Esophagus squamous epithelium (tissue), 5 donors: ENCODE measurements at places on chromosomes 5 and 9. TPM values are rescaled to one million over a fixed set of nuclear protein-coding genes. Genes with fewer than 3 reads are reported as not detected.

DNA sequence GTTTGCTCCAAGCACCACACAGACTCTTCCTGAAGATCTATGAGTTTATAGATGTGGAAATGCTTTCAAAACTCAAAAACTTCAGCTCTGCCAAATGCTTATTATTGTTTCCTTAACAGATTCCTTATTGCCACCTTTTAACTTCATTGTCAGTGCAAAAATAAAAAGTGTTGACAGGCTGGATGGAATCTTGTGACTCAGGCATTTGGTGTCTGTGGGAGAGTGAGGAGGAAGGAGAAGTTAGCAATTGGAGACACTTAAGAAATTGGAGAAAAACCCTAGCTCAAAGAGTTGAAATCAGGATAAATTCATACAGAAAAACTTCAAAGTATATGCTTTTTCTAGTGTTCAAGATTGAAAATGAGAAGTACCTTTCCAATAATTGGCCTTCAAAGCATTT, 140.6 kb upstream of the PUM3 start:
- DNase-seq, result no peak

GRCh38 chr5:133995341-133995740, 9.4 kb downstream of the VDAC1 start:
- no peak for DNase-seq

DNA sequence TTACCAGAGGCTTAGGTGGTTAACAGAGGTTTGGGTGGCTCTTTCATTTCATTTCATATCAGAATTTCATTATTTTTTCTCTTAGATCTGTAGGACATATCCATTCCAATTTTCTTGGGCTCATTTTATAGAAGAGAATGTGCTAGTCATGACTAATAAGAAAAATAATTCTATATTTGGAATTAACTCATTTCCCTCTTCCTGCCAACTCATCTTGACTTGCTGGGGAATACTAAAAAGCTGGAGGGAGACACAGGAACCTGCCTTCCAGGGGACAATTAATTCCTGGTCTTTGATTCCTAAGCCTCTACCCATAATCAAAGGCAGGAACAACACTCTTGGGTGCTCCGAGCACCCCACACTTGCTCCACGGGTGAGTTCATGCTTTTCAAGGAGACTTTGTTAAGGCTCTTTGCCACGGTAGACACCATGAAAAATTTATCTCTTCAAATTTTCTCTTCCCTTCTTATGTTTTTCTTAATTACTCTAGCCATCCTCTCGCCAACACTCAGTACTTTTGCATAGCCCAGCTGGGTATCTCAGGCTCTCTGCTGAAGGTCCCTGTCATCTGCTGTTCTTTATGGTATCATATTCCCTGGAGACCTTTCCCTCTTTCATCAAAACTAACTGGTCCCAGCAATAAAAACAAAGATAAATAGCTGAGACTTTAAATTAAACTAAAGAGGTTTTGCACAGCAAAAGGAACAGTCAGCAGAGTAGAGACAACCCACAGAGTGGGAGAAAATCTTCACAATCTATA, 273.9 kb downstream of the NPR3 start:
- no peak for DNase-seq

The TSSK1B gene
- total RNA-seq, result 0.15 TPM

GRCh38 chr5:176785184-176786145, 24.9 kb upstream of the UNC5A start:
- DNase-seq, result no peak

The SLC36A3 gene
- total RNA-seq, result not detected

The MLANA gene
- not detected for total RNA-seq

GRCh38 chr5:14700478-14701436, 36.2 kb downstream of the OTULIN start:
- DNase-seq, result no peak

The MARCOL gene
- not detected for total RNA-seq

The SLC25A48 gene
- total RNA-seq, result 0.40 TPM

The PRDM9 gene
- not detected for total RNA-seq

GRCh38 chr5:35470866-35471265, 146.8 kb upstream of the SPEF2 start:
- DNase-seq, result no peak

DNA sequence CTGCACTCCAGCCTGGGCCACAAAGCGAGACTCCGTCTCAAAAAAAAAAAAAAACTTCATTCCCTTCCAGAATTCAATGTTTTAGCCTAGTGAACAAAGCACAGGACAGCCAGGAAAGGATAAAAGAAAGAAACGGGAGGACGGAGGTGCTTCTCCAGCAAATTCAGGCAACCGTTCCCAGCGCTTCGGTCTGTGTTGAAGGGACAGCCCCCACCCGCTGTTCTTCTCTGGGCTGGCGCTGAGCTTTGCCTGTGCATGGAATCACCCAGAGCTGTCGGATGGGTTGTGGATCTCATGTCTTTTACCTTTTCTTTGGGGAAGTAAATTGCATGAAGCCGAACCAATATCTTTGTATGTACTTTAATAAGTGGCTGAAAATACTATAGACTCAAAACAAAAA, 248.4 kb upstream of the IRX2 start:
- no peak for DNase-seq
